ENCODE measurements at places on chromosomes 16 and 17.

- no peak for ATAC-seq
Measured at GRCh38 chr16:74991593-74992403, 6.9 kb upstream of the WDR59 start.

DNA sequence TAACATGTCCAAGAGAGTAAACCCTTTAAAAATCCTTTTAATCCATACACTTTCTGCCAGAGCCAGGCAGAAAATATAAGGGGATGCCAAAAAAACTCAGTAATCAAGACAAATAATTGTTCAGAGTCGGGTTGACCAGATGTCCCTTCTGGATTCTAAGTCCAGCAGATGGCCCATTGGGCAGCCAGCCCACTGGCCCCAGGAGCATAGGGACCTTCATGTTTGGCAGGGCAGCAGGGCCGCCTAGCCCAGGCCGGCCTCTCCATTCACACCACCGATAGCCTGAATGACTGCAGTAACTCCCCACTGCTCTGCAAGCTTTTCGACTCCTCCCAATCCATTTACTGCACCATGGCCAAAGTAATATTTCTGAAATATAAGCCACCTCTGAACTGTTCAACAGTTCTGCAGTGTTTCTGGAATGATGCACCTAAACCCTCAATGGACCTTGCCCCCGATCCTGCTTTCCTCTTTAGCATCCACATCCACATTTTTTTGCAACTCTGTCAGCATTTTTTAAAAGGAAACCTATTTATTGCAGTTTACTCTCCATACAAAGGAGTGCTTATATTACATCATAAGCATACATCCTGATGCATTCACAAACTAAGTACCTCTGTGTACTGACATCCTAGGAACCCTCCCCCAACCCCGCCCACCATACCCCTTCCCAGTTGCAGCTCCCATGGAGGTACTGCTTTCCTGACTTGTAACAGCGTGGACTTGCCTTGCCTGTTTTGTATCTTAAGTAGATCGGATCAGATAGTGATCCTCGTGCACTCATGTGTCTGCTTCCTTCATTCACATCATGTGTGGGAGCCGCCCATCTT is 46.4 kb downstream of the LDHD start:
- ATAC-seq: no peak

- ATAC-seq: no peak
Measured at GRCh38 chr16:5605404-5605803, 507.8 kb upstream of the EEF2KMT start.

GRCh38 chr17:14690704-14691103 is 389.8 kb downstream of the HS3ST3B1 start:
- no peak for ATAC-seq

DNA sequence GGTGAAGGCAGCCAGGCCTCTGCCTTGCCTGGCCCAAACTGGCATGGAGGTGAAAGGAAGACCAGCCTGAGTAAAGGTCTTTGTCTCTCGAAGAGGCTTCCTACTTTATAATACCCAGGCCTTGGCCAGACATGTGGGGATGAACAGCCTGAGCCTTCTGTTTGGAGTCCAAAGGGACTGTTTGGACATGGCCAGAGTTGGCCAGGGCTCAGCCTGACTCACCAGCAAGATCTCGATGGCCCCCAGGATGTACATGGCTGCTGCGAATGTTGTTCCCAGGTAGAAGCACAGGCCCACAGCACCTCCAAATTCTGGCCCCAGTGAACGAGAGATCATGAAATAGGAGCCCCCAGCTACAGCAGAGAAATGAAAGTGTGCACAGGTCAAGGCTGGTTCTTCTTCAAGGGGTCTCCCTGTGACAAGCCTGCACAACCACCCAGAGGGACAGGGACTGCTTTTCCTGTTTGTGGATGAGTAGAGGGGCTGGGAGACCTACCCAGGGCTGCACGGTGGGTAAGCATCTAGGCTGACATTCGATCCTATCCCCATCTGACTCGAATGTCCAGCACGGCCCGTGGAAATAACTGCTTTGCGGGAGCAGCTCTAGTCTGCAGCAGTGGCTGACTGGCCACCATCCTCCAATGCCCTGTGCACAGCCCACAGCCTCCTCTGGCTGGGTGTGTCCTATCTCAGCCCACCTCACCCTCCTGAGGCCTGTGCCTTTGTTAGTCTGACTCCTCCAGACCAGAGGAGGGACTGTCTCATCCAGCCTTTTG is 10.7 kb upstream of the LCAT start:
- ATAC-seq: no peak

- no peak for ATAC-seq
Measured at GRCh38 chr16:82862057-82862456, 235.3 kb downstream of the CDH13 start.

DNA sequence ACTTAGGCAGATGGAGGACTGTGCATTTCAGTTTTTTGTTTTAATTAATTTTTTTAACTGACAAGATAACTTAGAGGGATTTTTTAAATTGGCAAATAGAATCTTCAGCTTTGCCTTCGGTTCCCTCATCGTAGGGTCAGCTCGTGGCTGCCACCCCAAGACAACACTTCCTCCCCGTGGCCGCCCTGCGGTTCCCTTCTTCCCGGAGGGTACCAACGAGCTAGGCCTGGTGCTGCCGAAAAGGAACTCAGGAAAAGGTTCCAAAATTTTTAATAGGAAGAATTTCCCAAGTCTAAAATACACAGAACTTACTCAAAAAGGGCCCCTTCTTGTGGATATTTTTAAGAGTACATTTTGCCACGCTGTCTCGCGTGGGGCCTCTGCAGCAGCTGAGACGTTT is 210.4 kb upstream of the CHMP6 start:
- ATAC-seq: no peak

DNA sequence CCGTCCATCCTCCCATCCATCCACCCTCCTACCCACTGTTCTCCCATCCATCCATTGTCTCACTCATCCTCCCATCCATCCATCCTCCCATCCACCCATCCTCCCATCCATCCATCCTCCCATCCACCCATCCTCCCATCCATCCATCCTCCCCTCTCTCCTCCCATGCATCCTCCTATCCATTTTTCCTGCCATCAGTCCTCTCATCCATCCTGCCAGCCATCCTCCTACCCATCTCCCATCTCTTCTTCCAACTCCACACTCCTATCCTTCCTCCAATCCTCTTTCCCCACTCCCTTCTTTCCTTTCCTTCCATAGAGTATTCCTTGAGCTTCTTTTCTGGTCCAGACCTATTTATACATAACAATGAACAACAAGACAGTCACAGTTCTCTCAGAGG is 12.1 kb downstream of the DRC7 start:
- ATAC-seq: no peak

DNA sequence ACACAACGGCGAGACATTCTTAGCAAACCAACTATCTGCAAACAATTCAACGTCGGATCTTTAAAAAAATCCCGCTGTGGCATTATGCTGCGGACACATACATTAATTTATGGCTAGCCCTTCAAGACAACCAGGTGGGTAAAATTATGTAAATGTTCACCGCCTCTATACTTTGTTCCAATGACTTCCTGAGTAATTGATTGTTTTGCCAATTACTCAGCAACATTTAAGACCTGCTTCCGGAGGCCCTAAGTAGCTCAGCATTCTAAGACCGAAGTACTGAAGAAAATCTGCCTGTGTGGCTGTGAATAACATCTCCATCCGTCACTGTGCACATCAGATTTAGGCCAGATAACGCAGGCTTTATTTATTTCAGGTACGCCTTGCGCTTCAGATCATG is 23.3 kb downstream of the QPRT start:
- ATAC-seq: peak; percentile 69

GRCh38 chr16:55015181-55015913 is 84.7 kb downstream of the IRX5 start:
- ATAC-seq: no peak

- peak; percentile 88 for ATAC-seq
Measured at GRCh38 chr17:42759982-42760651, 910 bp upstream of the RAMP2 start.

DNA sequence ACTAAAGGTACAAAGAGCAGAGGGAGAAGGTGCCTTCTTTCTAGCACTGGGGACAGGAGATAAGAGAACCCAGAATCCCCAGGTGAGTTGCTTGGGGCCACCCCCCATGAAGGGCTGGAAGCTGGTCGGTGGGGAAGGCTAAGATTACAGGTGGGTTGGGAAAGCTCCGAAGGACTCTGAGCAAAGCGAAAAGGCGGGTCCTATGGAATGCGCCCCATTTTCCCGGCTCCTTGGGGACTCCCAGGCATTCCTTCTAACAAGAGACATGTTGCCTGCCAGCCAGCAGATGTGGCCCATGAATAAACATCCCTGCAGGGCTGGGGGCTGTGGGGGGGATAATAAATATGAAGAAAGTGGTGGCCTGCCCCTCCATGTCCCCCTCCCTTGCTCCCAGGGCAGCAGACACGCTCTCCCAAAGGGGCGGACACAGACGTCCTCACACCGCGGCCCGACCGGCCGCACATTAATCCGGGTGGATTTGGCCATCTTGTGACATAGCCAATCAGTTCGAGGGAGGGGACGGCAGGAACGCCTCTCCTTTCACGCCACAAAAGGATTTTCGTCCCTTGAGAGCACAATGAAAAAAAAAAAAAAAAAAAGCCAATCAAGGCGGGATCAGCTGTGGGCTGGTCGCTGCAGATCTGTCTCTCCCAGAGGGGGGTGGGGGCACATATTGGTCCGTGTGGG is 98.5 kb downstream of the SOX9 start:
- ATAC-seq: no peak

DNA sequence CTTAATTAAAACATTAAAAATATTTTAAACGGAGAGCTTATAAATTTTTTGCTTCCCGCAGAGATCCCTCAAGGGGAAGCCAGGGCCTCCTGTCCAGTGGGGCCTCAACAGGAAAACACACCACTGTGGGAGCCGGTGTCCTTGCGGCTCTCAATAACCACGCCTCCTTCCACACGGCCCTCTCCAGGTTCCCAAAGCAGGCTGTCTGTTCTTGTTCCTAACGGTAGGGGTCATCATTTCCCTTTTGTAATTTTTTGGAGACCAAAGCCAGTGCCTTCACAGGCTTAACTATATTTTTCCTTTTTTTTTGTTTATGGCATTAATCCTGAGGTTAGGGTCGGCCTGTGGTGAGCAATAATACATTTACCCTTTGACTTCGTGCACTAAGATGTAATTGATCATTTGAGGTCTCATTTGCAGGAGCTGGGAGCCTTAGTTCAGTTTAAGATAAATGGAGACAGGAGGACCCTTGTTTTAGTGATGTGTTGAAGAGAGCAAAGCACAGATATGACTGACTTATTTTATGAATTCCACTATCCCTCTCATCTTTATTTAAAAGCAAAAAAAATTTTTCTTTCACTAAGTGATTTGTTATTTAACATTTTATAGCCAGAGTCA is 77.5 kb upstream of the N4BP1 start:
- peak; percentile 39 for ATAC-seq

GRCh38 chr17:1493291-1493980 is 950 bp upstream of the MYO1C start:
- no peak for ATAC-seq

GRCh38 chr16:25110387-25110947 is 1.1 kb upstream of the LCMT1 start:
- no peak for ATAC-seq

- ATAC-seq: no peak
Measured at GRCh38 chr17:45753645-45754225, 30.4 kb upstream of the CRHR1 start.

- no peak for ATAC-seq
Measured at GRCh38 chr16:61210076-61210475, 826.2 kb downstream of the CDH8 start.

- ATAC-seq: no peak
Measured at GRCh38 chr16:35737076-35737475, 2277.7 kb downstream of the TP53TG3F start.

DNA sequence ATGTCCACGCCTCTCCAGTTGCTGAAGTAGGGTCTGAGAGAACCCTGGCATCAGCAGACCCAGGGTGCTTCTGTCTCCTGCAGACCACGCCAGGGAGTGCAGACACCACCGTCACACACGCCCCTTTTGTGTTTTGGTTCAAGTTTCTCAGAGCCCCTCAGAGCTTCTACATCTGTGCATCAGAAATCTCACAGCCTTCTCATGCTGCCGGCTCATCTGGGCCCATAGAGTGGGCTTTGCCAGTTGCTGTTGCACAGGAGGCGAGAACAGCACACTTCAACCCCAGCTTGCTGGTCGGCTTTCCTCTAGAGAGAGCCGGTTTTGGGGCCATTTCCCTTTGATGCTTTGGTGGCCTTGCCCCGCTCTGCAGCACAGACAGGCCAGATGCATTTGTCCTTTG is 60.9 kb downstream of the PDPK1 start:
- no peak for ATAC-seq

DNA sequence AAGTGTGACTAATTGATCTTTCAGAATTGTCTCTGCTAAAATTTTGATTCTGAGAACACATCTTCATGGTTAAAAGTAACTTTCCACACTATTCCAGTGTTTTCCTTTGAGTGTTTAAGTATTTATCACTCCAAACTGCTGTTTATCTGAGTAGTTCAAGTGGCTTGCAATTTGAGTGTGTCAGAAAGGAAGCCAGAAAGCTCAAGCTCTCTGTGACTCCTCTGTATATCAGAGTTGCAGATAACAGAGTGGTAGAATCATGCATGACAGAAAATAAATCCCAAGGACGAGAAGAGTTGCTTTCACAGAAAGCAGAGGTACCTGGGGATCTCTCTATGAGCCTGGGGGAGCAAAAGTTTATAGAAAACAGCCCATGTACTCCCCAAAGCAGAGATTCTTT is 130.0 kb downstream of the CYB561 start:
- no peak for ATAC-seq

GRCh38 chr17:49969134-49969759 is at the start of gene DLX4:
DLX4 (plus strand) TSS chr17:49969190; CDS start chr17:49969469, 279 bp downstream.
- no peak for ATAC-seq

- ATAC-seq: no peak
Measured at GRCh38 chr17:77456271-77456950, 315.6 kb downstream of the SEC14L1 start.

DNA sequence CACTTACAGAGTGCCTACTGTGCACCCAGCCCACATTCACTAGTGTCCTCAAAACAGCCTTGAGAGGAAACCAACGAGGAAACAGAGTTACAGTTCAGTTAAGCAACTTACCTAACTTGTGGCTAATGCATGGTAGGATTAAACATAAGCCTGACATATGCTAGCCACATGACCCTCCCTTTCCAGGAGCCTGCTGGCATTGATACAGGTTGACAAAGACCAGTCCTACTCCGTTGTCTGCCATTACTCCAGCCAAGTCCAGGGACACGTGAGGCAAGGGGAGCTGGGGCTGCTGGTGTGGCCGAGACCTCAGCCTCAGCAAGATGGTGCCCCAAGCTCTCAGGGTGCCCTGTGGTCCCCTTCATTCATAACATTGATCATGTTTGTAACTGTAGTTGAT is 37.9 kb downstream of the SNX20 start:
- ATAC-seq: no peak

DNA sequence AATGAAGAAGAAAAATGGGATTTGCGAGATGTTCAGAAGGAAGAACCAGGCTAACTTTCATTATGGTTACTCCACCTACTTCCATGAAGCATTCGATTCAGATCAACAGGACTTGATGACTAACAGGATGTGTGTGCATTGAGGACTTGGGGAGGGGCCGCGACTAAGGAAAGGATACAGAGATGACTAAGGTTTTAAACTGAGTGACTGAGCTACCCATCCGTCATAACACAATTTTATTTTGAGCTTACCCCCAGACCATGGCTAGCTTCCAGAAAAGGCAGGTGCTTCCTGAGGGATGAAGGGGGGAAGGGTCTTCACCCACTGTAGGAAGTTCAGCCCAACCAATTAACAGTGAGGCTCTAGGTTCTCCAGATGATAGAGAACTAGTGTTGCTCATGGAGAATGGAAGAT is 2.5 kb upstream of the CDYL2 start:
- ATAC-seq: no peak

All from stimulated activated memory B cell treated with anti-CD40 and anti-IgM and Interleukin-4, amounts not matched to agents 10 μg/mL and 1 μg/mL and 100 μg/mL, for 72 hours (primary cell).